ENCODE measurements at places on chromosomes 1 and 21.

DNA sequence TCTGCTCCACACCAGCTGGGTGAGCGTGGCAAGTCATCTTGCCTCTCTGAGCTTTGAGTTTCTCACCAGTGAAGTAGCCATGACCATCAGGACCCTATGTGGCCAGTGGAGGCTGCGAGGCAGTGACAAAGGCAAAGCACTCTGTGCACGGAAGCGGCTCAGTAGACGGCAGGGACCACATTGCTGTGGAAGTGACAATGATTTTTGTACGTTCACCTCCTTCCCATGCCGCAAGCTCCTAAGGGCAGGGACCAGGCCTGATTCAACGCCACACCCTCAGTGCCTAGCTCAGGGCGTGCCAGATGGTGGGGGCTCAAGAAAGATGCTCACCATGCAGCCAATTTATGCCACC, 210.5 kb downstream of the MATN1 start:
- ATAC-seq, result no peak

GRCh38 chr1:22641906-22642636, 1.4 kb upstream of the C1QC start:
- peak; percentile 93 for ATAC-seq

- no peak for ATAC-seq
Measured at GRCh38 chr1:102045752-102046151, 49.0 kb upstream of the OLFM3 start.

DNA sequence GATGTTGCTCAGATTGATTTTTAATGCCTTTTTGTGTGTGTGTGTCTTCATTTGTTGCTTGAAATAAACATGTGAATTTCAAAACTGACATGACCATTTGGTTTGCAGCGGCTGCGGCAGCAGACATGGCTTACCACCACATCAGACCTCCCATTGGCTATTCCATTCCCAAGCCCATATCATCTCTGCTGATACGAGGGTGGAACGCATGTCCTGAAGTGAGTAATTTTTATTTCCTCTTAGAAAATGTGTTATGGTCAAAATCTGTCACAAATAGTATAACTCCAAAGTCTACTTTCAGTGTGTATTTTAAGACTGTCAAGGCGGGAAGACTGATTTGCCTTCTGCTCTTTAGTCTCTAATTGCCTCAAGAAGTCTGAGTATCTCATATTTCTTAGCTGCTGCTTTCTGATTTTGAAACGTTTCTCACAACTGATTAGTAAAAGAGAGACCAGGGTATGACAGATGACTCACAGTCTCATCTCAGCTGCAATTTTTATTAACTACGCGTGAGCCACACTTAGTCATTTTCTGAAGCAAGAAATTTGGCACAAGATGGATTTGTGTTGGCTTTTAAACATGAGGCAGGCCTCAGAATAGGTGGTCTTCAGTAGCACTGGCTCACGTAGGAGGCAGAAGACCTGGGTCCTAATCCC, 49.0 kb downstream of the LRRC53 start:
- ATAC-seq, result no peak

- ATAC-seq, result no peak
Measured at GRCh38 chr21:35342440-35342839, 293.3 kb upstream of the RUNX1 start.

- ATAC-seq, result no peak
Measured at GRCh38 chr1:231706934-231707333, 80.3 kb downstream of the DISC1 start.

- ATAC-seq, result no peak
Measured at GRCh38 chr1:29504709-29505410, 268.5 kb downstream of the PTPRU start.

GRCh38 chr1:44932151-44932550, 54.2 kb downstream of the EIF2B3 start:
- ATAC-seq, result no peak

GRCh38 chr1:117734403-117734802, 128.6 kb downstream of the TENT5C start:
- ATAC-seq, result peak; percentile 34

GRCh38 chr1:107132780-107133179, 8.1 kb upstream of the NTNG1 start:
- ATAC-seq, result no peak

DNA sequence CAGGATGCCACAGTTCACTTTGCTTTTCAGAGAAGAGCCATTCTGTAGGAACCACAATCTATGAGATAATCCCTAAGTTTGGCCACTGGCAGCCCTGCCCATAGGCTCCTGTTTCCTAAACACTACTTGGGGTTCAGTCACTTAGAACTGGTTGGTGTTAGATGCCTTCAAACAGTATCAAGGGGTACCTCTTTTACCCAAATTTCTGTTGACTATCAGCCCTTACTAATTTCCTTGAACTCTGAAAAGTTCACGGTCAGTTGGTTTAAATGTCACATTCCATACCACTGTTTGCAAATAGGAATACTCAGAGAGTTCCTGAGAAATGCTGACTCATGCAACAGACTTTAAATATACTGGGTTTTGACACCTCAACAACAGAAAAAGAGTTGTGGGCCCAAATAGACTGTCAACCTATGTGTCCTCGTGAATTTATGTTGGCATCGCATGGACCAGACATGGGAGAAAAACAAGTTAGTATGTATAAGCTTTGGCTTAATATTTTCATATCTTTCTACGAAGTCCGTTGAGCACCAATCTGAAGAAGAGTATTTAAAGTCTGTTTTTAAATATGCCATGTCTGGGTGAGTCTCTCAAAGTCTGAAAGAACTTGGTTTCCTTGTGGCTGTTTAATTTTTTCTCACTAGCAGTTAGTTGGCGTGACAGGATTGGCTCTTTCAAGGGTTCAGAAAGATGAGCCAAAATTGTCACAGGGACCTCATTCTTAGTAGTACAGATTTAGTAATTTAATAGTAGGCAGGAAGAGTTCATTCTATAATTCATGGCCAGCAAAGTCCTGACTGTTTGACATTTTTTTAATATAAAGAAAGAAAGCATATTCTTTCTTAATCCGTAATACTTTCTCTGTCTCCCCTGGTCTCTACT, 56.5 kb upstream of the ZNF326 start:
- ATAC-seq, result peak; percentile 73

- ATAC-seq, result no peak
Measured at GRCh38 chr1:29490204-29490934, 254.0 kb downstream of the PTPRU start.

GRCh38 chr1:40977716-40978115, 1.8 kb upstream of the CTPS1 start:
- ATAC-seq, result no peak

DNA sequence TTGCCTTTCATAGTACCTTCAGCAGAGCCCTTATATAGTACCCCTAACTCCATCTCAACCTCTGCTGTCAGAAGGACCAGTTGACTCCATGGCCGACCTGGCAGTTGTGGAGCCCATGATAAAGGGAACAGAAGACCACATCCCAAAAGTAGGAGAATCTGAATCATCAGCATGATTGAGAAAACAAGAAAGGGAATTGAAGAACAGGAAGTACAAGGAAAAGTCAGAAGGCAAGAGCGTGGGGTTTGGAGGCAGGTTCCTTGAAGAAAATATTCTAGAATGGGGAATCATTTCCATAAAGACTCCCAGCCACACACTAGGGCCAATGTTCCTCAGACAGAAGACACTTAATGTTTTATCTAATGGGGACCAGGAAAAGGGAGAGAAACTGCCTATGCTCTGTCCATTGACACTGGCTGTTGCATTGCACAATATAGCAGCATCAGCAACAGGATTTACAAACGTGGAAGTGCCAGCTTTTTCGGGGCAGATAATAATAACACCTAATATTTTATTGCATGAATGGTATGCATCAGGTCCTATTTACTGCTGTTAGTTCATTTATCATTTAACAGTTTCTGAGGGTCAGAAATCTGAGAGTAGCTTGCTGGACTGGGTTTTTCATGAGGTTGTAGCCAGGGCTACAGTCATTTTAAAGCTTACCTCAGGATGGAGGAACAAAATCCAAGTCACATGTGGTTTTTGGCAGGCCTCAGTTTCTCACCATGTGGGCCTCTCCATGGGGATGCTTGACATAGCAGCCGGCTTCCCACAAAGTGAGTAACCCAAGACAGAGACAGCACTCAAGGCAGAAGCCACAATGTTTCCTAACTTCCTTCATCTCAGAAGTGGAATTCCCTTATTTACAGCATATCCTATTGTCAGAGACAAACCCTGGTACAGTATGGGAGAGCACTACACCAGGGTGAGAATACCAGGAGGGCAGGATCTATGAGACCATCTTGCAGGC, 483.4 kb downstream of the PLPP3 start:
- ATAC-seq, result no peak

DNA sequence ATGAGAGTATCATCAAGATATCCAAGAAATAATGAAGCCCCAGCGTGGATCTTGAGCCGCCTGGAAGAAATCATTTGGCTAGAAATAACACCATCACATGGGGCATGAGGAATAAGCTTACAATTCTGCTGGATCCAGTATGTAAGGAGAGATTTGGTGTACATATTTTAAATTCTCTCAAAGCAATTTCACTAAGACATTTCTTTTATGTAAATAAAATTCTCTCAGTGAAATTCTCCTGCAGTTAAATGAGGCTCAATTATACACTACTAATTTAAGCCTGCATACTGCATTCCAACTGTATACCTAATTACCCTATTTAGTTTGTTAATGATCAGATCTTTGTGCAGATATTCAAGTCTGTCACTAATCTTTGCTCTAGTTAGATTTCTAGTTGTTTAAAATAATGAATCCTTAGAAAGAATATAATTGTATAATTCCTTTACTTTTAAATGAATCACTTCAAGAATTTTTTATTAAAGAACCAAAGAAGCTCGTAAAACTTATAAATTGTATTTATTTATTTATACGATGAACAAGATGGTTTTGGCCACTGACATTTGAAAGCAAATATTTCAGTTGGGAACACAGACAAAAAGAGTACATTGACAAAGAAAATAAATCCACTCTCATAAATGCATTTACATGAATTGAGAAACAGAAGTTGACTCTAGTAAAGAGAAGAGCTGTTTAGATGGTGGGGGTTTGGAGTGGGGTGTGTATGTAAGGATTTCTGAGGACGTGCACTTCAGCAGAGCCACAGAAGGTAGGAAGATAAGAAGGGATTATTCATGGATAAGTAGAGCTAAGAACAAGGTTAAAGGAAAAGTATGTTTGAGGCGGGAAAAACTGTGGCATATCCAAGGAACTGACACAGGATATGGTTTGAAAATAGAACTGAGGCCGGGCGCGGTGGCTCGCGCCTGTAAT, 466.8 kb downstream of the DSCAM start:
- ATAC-seq, result no peak

DNA sequence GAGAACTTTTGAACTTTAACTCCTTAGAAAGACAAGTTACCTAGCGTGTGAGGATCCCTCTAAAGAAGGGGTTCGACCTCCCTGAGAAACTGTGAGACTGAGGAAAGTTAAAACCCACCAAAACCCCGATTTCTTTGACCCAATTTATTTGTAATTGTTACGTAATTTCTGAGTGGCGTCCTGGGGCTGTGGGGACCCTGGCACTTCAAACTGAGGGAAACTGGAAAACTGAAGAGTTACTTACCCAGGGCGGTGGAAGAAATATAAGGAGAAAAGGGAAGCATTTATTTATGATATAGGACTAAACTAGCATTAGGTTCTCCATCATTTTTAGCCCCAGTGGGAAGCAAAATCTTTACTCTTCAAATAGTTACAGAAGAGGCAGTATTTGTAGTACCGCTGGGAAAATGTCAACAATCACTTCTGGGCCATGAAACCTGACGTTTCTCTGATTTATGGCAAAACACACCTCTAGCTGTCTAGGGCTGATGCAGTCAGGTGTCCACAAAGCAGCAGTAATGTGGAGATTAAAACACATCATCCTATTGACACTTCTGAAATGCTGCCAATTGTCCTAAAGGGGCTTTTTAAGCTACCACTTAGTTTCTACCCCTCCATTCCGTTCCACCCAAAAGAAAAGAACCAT, 430 bp downstream of the S100B start:
- ATAC-seq, result no peak

DNA sequence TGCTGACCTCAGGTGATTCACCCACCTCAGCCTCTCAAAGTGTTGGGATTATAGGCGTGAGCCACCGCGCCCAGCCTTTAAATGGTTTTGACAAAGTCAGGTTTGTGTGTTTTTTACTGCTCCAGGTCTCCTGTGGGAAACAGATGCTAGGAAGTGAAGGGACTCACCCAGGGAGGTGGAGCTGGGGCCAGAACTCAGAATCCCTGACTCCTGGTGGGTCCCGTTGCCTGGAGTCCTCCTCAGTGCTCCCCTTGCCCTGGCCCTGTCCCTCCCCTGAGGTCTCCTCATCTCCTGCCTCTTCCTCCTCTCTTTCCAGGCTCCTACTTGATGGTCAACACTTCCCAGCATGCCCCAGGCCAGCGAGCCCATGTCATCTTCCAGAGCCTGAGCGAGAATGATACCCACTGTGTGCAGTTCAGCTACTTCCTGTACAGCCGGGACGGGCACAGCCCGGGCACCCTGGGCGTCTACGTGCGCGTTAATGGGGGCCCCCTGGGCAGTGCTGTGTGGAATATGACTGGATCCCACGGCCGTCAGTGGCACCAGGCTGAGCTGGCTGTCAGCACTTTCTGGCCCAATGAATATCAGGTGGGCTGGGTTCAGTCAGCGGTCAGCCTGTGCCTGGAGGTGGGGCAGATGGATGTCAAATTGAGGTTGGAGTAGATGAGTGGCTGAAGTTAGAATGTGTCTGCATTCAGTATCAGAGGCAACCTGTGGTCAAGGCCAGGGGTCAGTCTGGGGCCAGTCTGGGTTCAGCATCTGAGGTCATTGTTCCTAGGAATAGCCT, 22.1 kb downstream of the PTPRU start:
- no peak for ATAC-seq

- no peak for ATAC-seq
Measured at GRCh38 chr1:94590203-94591137, 48.9 kb upstream of the F3 start.

DNA sequence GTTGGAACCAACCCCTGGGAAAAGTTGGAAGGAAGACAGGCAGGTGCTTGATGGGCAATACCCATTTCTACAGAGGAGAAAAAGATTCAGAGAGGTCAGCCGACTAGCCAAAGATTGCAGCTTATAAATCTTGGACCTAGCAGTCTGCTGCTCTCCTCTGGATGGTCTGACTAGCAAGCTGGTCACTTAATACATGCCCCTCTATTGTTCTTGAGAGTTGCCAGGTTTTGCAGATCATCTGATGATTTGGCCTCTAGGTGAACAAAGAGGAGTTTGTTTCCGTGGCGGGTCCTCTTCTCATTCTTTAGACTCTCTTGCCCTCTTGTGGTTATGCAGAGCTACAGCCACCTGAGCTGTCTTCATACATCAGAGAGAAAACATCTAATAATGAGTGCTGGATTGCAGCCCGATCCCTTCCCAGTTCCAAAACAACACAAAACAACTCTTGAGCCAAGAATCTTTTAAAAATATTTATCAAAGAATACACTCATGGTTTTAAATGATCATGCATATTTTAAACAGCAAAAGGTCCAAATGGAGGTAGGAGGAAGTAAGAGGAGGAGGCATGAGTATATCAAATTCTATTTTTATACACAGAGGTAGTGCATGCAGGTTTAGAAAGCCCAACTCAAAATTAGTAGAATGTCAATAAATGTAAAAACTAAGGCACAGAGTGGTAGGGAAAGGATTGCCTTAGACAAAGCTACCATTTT, 115.7 kb downstream of the SLC30A10 start:
- peak; percentile 99 for ATAC-seq

DNA sequence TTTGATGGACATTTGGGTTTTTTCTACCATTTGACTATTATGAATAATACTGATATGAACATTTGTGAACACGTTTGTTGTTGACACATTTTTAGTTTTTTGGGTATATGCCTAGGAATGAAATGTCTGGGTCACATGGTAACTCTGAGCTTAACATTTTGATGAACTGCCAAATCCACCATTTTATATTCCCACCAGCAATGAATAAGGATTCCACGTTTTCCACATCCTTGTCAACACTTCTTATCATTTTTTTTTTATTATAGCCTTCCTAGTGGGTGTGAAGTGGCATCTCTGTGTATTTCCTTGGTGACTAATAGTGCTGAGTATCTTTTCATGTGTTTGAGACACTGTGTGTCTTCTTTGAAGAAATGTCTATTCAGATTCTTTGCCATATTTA, 67.6 kb downstream of the RASAL2 start:
- ATAC-seq, result no peak
